ENCODE measurements at places on chromosomes 7 and 10.

- DNase-seq, result no peak
Measured at GRCh38 chr10:26741368-26741767, 43.9 kb downstream of the PDSS1 start.

GRCh38 chr10:87658321-87658795 lies 1.3 kb upstream of the PAPSS2 start:
- no peak for DNase-seq

DNA sequence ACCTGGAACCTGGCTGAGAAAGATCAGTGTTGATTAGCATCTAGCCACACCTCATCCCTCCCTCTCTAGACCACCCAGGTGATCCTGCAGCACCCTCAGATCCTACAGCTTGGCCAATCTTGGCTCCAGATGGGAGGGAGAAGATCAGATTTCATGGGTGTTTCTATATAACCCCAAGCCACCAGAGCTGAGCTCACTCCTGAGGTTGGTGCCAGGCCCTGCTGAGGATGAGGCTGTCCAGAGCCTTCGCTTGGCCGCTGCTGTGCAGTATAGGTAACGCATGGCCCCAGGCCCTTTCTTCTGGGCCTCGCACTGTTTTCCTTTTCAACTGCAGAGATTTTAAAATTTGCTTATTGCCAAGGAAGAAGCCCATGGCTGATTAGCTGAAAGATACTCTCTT lies 27.0 kb downstream of the C10orf120 start:
- no peak for DNase-seq

- no peak for DNase-seq
Measured at GRCh38 chr7:136874393-136875032, 6.1 kb downstream of the CHRM2 start.

GRCh38 chr10:27188259-27188658 lies 33.1 kb downstream of the MASTL start:
- no peak for DNase-seq

- no peak for DNase-seq
Measured at GRCh38 chr10:16811765-16812164, 5.5 kb downstream of the RSU1 start.

DNA sequence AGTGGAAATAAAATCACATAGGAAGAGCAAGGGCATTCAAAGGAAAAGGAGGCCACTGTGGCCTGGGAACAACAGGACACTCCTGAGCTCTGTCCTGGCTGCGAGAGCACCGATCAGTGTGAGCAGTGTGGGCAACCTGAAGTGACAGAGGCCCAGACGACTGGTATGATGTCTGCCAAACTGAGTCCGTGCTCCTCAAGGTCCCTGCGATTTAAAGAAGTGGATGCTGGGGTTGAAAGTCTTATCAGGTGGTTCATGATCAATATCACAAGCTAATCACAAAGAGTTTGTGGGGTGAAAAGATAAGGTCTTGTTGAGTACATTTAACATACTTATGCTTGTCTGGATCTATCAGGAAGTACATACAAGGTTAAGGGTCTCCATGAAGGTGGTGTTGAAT lies 176.5 kb downstream of the ZNF438 start:
- peak; percentile 61 for DNase-seq

DNA sequence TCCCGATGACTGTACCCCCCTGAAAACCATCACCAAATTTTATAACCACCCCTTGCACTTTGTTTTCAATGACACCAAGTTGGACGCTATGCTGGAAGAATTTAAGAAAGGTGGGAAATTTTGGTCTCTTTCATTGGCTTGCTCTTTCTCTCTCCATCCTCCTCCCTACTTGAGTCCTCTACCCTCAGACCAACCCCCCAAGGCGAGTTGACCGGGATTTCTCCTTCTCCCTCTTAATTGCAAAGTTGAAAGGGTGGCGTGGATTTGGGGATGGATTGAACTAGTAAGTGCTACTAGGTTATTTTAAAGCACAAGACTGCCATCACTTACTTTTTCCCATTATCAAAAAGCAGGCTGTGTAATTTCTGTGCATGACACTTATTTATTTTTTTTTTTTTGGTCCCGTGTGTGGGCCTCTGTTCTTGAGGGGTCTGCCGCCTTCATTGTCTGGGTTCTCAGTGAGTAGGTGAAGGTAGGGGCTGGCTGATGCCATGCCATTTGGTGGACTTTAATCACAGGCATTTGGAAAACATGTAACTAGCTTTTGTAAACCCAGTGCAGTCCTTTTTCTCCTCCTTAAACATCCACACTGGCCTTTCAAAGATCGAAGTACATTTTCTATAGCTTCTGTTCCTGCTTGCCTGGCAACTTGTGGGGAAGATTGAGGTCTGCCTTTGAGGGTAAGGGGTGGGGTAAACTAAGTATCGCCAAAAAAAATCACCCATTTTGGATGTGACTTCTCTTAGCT lies 2.1 kb downstream of the CNNM2 start:
- DNase-seq, result no peak
